ENCODE measurements at places on chromosomes 6 and 20. TPM values are rescaled to one million over a fixed set of nuclear protein-coding genes. Genes with fewer than 3 reads are reported as not detected.

CST4 gene
- polyA plus RNA-seq = not detected

DNA sequence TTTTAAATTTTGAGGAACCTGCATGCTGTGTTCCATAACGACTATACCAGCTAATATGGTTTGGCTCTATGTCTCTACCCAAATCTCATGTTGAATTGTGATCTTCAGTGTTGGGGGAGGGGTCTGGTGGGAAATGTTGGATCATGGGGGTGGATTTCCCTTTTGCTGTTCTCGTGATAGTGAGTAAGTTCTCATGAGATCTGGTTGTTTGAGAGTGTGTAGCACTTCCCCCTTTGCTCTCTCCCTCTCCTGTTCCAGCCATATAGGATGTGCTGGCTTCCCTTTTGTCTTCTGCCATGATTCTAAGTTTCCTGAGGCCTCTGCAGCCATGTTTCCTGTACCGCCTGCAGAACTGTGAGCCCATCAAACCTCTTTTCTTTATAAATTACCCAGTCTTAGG is 61.8 kb upstream of the NEDD9 start:
- H3K4me3 ChIP-seq = no peak overlapping the region
- no peak for DNase-seq
- no peaks in the 10 kb centered on the region for H3K27me3 ChIP-seq
- no peaks in the 10 kb centered on the region for H3K4me1 ChIP-seq
- no peaks in the 10 kb centered on the region for H3K36me3 ChIP-seq

- no peak for DNase-seq
Measured at GRCh38 chr6:102023977-102024657, 630.6 kb downstream of the GRIK2 start.

DNA sequence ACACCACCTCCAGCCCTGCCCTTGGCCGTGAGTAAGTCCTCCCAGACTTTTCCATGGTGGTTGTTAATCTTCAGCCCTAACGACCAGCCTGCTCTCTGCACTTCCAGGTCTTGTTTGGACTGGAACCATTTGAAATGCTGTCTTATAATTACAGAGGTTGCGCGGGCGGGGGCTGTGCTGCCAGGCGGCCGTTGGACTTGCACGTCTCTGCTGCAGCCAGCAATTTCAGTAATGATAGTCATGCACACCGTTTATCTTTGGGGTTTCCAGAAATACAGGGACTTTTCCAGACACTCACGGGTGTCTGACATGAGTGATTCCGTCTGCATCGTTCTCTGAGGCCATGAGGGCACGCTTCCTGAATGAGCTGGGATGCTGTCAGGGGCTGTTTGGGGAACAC is 118.2 kb downstream of the BMP7 start:
- H3K36me3 ChIP-seq = no peaks in the 10 kb centered on the region
- no peak overlapping the region for H3K4me3 ChIP-seq
- no peaks in the 10 kb centered on the region for H3K27me3 ChIP-seq
- H3K4me1 ChIP-seq = no peaks in the 10 kb centered on the region
- DNase-seq = no peak

- no peaks in the 10 kb centered on the region for H3K36me3 ChIP-seq
- no peaks in the 10 kb centered on the region for H3K27me3 ChIP-seq
- H3K27ac ChIP-seq = no peak overlapping the region
- no peaks in the 10 kb centered on the region for H3K4me1 ChIP-seq
- DNase-seq = no peak
Measured at GRCh38 chr6:890201-890600, 197.3 kb upstream of the EXOC2 start.

GRCh38 chr6:39381550-39382140 is 59.1 kb upstream of the KCNK16 start:
- no peak for DNase-seq
- no peaks in the 10 kb centered on the region for H3K27me3 ChIP-seq
- H3K36me3 ChIP-seq = no peaks in the 10 kb centered on the region
- H3K4me3 ChIP-seq = no peak overlapping the region
- H3K27ac ChIP-seq = no peak overlapping the region

DNA sequence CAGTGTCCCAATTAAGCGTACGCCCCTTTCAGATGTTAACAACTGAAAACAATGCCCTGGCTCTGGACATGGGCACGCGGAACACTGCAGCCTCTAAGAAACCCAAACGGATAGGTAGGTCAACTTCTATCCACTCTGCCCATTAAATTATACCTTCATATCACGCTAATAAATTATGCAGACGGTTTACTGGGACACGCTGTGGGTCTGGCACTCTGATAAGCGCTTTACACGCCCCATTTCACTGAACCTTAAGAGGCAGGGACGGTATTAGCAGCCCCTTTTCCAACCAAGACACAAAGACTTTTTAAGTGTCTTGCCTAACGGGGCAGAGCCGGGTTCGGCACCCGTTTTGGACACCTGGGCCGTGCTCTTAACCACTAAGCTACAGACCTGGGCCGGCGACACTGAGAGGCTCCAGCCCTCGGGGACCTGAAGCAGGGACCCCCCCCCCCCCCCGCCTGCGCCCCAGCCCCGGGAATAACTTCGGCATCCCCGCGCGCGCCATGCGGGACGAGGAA is 744 bp downstream of the STAU1 start:
- peak overlapping the region; percentile 57 for H3K4me3 ChIP-seq
- H3K27ac ChIP-seq = peak overlapping the region; percentile 92
- no peaks in the 10 kb centered on the region for H3K36me3 ChIP-seq
- H3K27me3 ChIP-seq = no peaks in the 10 kb centered on the region
- peak; percentile 45 for DNase-seq

GRCh38 chr6:110360676-110361075 is 2.5 kb upstream of the METTL24 start:
- no peaks in the 10 kb centered on the region for H3K27me3 ChIP-seq
- no peaks in the 10 kb centered on the region for H3K36me3 ChIP-seq
- H3K4me1 ChIP-seq = no peaks in the 10 kb centered on the region
- DNase-seq = no peak

- H3K27ac ChIP-seq = no peak within 1 kb of the TSS
- H3K27me3 ChIP-seq = no peaks in the 10 kb centered on the region
- H3K4me1 ChIP-seq = no peaks in the 10 kb centered on the region
- DNase-seq = no peak
Measured at GRCh38 chr6:32164295-32164694, at the start of gene EGFL8. Gene EGFL8 (plus strand): TSS chr6:32164595. CDS start chr6:32166166, 1,571 bp downstream.

GRCh38 chr20:20706285-20706684 is 6.2 kb downstream of the RALGAPA2 start:
- no peaks in the 10 kb centered on the region for H3K27me3 ChIP-seq
- peaks cover 6% of the 10 kb centered on the region for H3K4me1 ChIP-seq
- no peaks in the 10 kb centered on the region for H3K36me3 ChIP-seq
- H3K4me3 ChIP-seq = no peak overlapping the region
- H3K27ac ChIP-seq = peak overlapping the region; percentile 21

- H3K27ac ChIP-seq = no peak overlapping the region
- DNase-seq = no peak
- no peak overlapping the region for H3K4me3 ChIP-seq
- no peaks in the 10 kb centered on the region for H3K36me3 ChIP-seq
- H3K4me1 ChIP-seq = no peaks in the 10 kb centered on the region
Measured at GRCh38 chr6:79913369-79913768, 34.0 kb downstream of the ELOVL4 start.

DNA sequence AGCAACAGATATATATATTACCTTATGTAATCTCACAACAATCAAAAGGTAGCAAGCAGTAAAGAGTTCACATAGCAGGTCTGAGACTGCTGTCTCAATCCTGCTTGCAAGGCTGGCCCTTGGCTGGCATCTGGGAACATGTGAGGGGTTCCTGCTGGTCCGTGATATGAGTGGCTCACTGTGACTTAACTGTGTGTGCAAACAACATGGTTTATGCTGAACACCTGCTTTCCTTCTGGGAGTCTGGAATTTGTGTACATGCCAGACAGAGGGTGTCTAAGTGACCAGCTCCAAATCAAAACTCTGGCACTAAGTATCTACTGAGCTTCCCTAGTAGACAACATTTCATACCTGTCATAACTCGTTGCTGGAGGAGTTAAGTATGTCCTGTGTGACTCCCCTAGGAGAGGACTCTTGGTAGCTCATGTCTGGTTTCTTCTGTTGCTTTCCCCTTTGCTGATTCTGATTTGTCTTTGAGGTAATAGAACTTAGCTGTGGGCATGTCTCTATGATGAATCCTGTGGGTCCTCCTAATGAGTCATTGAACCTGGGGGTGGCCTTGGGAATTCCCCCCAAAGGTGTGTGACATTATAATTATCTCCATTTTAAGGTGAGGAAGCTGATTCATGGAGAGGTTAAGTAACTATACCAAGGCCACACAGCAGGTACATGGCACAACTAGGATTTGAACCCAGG is 131.6 kb upstream of the NEDD9 start:
- no peak for DNase-seq
- H3K4me1 ChIP-seq = no peaks in the 10 kb centered on the region
- no peak overlapping the region for H3K4me3 ChIP-seq
- no peaks in the 10 kb centered on the region for H3K27me3 ChIP-seq
- H3K36me3 ChIP-seq = no peaks in the 10 kb centered on the region

DNA sequence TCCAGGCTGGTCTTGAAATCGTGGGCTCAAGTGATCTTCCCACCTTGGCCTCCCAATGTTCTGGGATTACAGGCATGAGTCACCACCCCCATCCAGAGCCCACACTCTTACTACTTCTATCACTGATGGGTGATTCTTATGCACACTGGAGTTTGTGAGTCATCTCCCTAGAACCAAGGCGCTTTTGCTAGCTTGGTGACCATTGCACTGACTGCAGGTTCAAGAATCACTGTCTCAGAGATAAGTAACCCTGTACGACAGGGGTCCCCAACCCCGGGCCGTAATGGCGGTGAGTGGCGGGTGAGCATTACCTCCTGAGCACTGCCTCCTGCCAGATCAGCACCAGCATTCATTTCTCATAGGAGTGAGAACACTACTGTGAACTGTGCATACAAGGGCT is 118.8 kb downstream of the MAP3K7 start:
- no peaks in the 10 kb centered on the region for H3K27me3 ChIP-seq
- no peaks in the 10 kb centered on the region for H3K36me3 ChIP-seq
- no peak overlapping the region for H3K27ac ChIP-seq
- H3K4me3 ChIP-seq = no peak overlapping the region
- no peaks in the 10 kb centered on the region for H3K4me1 ChIP-seq
- DNase-seq = no peak

- H3K27me3 ChIP-seq = no peaks in the 10 kb centered on the region
- no peak overlapping the region for H3K27ac ChIP-seq
- H3K4me3 ChIP-seq = no peak overlapping the region
- no peaks in the 10 kb centered on the region for H3K36me3 ChIP-seq
- no peaks in the 10 kb centered on the region for H3K4me1 ChIP-seq
Measured at GRCh38 chr6:22236626-22237414, 60.0 kb downstream of the PRL start.

DNA sequence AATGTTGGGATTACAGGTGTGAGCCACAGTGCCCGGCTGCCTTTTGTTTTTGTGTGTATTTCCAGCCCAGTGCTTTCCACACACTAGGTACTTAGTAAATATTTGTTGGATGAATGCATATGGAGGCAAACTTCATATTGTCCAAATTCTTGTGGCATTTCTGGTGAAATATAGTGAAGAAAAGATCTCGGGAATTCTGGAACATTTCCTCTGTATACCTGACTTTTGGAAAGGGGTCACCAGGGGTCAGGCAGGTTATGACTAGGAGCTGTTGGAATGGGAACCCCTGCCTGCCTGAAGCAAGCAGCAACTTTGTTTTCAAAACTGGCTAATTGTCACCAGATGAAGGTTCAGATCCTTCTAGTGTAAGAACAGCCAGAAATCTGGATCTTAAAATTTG is 12.1 kb upstream of the SCP2D1 start:
- H3K4me1 ChIP-seq = no peaks in the 10 kb centered on the region
- H3K4me3 ChIP-seq = no peak overlapping the region
- no peak for DNase-seq
- H3K27me3 ChIP-seq = no peaks in the 10 kb centered on the region

ZNFX1 gene
- polyA plus RNA-seq = 10.7 TPM

CD40 gene
- 20.5 TPM for polyA plus RNA-seq

GSTA2 gene
- 8.4 TPM for polyA plus RNA-seq

DNA sequence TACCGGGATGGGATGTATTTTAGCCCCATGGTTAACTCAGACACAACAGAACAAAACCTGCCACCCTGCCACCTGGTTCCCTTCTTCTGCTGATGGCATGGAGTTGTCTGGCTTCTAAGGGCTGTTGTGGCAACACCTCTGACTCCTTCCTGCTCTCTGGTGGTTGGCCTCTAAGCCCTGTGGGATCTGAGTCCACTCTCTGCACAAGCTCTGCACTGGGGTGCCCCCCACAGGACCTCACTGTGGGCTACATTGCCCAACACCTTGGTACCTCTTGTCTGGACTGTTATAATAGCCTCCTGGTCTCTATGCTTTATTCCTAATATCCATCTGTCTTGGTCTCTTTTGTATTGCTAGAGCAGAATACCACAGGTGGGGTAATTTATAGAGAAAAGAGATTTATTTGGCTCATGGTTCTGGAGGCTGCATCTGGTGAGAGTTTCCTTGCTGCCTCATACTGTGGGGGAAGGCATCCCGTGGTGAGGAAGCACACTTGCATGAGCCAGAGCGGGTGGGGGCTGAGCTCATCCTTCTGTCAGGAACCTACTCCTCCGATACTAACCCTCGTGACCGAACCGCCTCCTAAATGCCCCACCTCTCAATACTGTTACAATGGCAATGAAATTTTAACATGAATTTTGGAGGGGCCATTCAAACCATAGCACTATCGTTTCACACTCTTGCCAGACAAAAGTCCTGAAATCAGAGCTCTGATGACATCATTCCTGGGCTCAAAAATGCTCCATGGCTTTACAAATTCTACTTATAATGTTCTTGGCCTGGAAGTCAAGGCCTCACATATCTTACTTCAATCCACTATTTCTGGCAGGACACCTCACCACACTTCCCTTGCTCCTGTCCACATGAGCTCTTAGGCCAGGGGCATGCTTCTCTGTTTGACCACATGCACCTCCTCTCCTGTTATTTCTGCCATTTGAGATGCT is 127.2 kb downstream of the PAX1 start:
- no peaks in the 10 kb centered on the region for H3K27me3 ChIP-seq
- DNase-seq = no peak
- no peaks in the 10 kb centered on the region for H3K4me1 ChIP-seq

- no peaks in the 10 kb centered on the region for H3K27me3 ChIP-seq
- peaks cover 4% of the 10 kb centered on the region for H3K4me1 ChIP-seq
- DNase-seq = no peak
- peaks cover 11% of the 10 kb centered on the region for H3K36me3 ChIP-seq
Measured at GRCh38 chr6:42236682-42237473, 19.2 kb upstream of the MRPS10 start.

BEND3 gene
- 0.64 TPM for polyA plus RNA-seq

C6orf58 gene
- not detected for polyA plus RNA-seq

GRCh38 chr20:17679941-17680835 is 1.9 kb downstream of the RRBP1 start:
- no peaks in the 10 kb centered on the region for H3K27me3 ChIP-seq
- peak overlapping the region; percentile 91 for H3K27ac ChIP-seq
- peak; percentile 50 for DNase-seq
- H3K4me3 ChIP-seq = peak overlapping the region; percentile 93
- peaks cover 15% of the 10 kb centered on the region for H3K36me3 ChIP-seq
- H3K4me1 ChIP-seq = peaks cover 39% of the 10 kb centered on the region

GRCh38 chr6:35015476-35015875 is 125.7 kb downstream of the TCP11 start:
- no peaks in the 10 kb centered on the region for H3K27me3 ChIP-seq
- peaks cover 62% of the 10 kb centered on the region for H3K4me1 ChIP-seq
- H3K36me3 ChIP-seq = no peaks in the 10 kb centered on the region
- no peak for DNase-seq
- no peak overlapping the region for H3K4me3 ChIP-seq

GRCh38 chr20:41365777-41366545 is 657 bp downstream of the EMILIN3 start:
- peaks cover 10% of the 10 kb centered on the region for H3K27me3 ChIP-seq
- H3K4me1 ChIP-seq = no peaks in the 10 kb centered on the region
- H3K4me3 ChIP-seq = no peak overlapping the region
- no peak overlapping the region for H3K27ac ChIP-seq

- no peaks in the 10 kb centered on the region for H3K27me3 ChIP-seq
- no peaks in the 10 kb centered on the region for H3K36me3 ChIP-seq
- no peak overlapping the region for H3K4me3 ChIP-seq
- H3K4me1 ChIP-seq = no peaks in the 10 kb centered on the region
- H3K27ac ChIP-seq = no peak overlapping the region
Measured at GRCh38 chr20:7741866-7742265, 198.4 kb downstream of the HAO1 start.

Measured in adrenal gland (tissue), 19 donors.